HT1080 (cell line): ENCODE measurements at places on chromosomes 11 and 22. TPM values are rescaled to one million over a fixed set of nuclear protein-coding genes. Genes with fewer than 3 reads are reported as not detected.

The SPON1 gene
- not detected in 2 replicates for total RNA-seq

DNA sequence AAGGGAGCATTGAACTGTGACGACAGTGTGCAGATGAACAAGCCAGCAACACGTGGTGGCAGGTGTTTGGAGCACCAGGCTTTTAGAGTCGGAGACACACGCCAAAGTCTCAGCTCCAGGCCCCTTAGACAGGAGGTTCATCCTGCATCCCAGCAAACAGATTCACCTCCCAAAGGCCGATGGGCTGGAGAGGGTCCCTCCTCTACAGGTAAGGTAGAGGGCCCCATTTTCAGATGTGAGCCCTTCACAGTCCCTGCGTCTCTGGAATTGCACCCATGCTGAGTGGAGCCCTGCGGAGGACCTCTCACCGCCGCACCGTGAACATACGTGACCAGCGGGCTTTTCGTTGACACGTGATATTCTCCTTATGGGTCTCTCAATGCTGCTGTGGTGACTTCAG, 109.0 kb upstream of the B3GAT1 start:
- DNase-seq = no peak

- DNase-seq = no peak
Measured at GRCh38 chr11:86952221-86952875, 2.8 kb downstream of the FZD4 start.

GRCh38 chr11:117223741-117224689, 7.9 kb downstream of the PCSK7 start:
- DNase-seq = no peak
